ENCODE measurements at places on chromosomes 3 and 15. TPM values are rescaled to one million over a fixed set of nuclear protein-coding genes. Genes with fewer than 3 reads are reported as not detected.

GRCh38 chr3:53835257-53835656 is 11.0 kb downstream of the CHDH start:
- H3K36me3 ChIP-seq, result no peaks in the 10 kb centered on the region
- no peak for DNase-seq
- H3K27ac ChIP-seq, result no peak overlapping the region
- H3K27me3 ChIP-seq, result peaks cover 7% of the 10 kb centered on the region

The PDIA5 gene
- total RNA-seq, result 10.5 TPM

- no peak overlapping the region for H3K4me3 ChIP-seq
- H3K27me3 ChIP-seq, result no peaks in the 10 kb centered on the region
- H3K36me3 ChIP-seq, result no peaks in the 10 kb centered on the region
- H3K27ac ChIP-seq, result no peak overlapping the region
Measured at GRCh38 chr3:150874666-150875219, 30.5 kb downstream of the MINDY4B start.

The CLDN16 gene
- not detected for total RNA-seq

- no peak overlapping the region for H3K27ac ChIP-seq
- DNase-seq, result no peak
- H3K4me1 ChIP-seq, result peaks cover 31% of the 10 kb centered on the region
Measured at GRCh38 chr3:14805961-14806537, 12.7 kb upstream of the FGD5 start.

The TNNC1 gene
- 2.1 TPM for total RNA-seq
